Lung (tissue), 17 donors: ENCODE measurements at places on chromosomes 12 and 14. TPM values are rescaled to one million over a fixed set of nuclear protein-coding genes. Genes with fewer than 3 reads are reported as not detected.

The EML1 gene
- polyA plus RNA-seq, result 6.7 TPM

The KCNJ8 gene
- polyA plus RNA-seq, result 13.8 TPM

The INSM2 gene
- 0.02 TPM for polyA plus RNA-seq

The TAS2R19 gene
- polyA plus RNA-seq, result 0.13 TPM

The AQP2 gene
- not detected for polyA plus RNA-seq

The JAG2 gene
- 14.1 TPM for polyA plus RNA-seq

The MYBPC1 gene
- 0.07 TPM for polyA plus RNA-seq

The KRT6A gene
- polyA plus RNA-seq, result 6.8 TPM

The INF2 gene
- 107 TPM for polyA plus RNA-seq

The CDC42BPB gene
- 39.3 TPM for polyA plus RNA-seq

The GRIN2B gene
- polyA plus RNA-seq, result 0.02 TPM

The ASCL1 gene
- polyA plus RNA-seq, result 0.25 TPM

The SNAPC1 gene
- 8.0 TPM for polyA plus RNA-seq

The P2RX2 gene
- polyA plus RNA-seq, result 1.6 TPM

The MDM1 gene
- 9.8 TPM for polyA plus RNA-seq

The IL22 gene
- polyA plus RNA-seq, result not detected

The TUBA1B gene
- 1,091 TPM for polyA plus RNA-seq

The RTL1 gene
- 0.02 TPM for polyA plus RNA-seq

The PAH gene
- not detected for polyA plus RNA-seq

The NID2 gene
- polyA plus RNA-seq, result 6.0 TPM

The RFX4 gene
- polyA plus RNA-seq, result not detected

The SYCP3 gene
- polyA plus RNA-seq, result 0.05 TPM
